ENCODE measurements at places on chromosomes 12 and 14.

DNA sequence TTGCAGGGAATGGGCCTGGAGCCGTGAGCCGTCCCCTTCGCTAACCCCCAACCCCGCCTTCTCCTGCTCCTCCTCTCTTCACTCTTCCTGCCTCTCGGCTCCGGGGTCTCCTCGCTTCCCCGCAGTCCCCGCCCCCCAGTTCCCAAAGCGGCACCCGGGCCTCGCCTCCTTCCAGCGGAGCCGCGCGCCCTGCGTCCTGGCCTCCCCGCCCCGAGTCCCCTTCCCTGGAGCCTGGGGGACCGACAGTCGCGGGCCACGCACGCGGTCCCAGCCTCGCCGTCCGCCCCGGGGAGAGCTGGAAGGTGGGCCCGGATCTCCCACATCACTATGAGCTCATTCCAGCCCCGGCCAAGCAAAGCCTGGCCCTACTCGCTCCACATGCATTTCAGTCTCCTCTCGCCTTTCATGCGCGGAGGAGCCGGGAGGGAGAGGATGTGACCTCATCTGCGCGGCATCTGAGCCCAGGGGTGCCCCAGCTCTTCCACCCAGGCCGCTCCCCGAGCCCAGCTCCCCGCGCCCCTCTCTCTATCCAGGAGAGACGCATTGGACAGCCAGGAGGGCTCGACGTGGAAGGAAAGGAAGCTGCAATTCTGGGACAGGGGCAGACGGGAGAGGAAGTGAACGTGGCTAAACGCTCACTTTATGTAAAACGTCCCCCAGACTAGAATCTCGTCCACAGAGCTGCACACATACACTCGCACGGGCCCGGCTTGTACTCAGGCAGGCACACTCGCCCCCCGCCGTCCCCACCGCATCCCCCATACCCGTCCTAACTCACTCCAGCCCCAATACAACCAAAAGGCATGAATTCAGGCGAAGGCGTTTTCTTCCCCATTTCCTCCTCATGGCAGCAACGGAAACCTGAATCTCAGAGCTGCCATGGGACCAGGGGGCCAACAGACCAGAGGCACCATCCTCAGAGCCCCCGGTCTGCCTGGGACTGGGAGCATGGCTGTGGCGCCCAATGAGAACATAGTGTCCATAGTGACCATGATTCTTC, 108.7 kb upstream of the CCND2 start:
- DNase-seq: peak; percentile 34

DNA sequence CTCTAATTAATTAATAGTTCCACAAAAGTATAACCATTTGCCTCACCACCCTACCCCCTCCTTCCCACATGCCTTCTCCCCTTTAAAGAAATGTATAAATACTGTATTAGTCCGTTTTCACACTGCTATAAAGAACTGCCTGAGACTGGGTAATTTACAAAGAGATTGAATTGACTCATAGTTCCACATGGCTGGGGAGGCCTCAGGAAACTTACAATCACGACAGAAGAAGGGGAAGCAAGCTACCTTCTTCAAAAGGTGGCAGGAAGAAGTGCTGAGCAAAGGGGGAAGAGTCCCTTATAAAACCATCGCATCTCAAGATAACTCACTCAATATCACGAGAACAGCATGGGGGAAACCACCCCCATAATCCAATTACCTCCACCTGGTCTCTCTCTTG, 8.2 kb upstream of the RESF1 start:
- no peak for DNase-seq

DNA sequence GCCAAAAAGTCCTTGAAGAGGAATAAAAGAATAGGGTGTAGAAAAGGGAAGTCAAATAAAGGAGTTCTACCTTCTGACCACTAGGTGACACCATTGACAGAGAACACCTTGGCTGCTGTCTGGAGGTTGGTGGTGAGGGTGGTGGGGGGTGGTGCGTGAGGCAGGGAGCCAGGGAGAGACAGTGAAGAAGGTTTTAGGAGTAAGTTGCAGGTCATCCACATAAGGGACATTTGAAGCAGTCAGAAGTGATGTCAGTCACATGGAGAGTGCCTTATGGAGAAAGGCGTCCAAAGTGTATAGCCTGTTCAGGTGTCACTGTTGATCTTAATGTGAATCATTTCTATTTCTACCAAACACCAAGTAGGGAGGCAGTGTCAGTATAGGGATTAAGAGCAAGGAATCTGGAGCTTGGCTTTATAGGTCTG, 279.3 kb upstream of the DDHD1 start:
- DNase-seq: no peak

DNA sequence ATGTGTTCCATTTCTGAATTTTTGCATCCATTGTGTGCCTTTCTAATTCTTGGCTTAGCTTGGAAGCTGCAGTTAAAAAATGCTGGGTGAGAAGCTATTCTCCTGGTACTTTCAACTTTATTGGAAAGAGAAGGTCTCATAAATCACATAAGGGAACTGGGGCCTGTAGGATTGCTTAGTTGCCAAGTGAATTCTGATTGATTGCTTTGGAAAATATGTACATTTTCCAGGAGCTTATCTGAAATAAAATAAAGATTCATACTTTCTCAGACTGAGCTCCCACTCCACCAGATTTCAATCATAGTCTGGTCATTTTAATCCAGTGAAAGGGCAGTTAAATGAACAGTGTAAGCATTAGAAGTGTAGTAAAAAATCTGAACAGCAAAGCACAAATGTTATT, 50.0 kb upstream of the PRICKLE1 start:
- no peak for DNase-seq

DNA sequence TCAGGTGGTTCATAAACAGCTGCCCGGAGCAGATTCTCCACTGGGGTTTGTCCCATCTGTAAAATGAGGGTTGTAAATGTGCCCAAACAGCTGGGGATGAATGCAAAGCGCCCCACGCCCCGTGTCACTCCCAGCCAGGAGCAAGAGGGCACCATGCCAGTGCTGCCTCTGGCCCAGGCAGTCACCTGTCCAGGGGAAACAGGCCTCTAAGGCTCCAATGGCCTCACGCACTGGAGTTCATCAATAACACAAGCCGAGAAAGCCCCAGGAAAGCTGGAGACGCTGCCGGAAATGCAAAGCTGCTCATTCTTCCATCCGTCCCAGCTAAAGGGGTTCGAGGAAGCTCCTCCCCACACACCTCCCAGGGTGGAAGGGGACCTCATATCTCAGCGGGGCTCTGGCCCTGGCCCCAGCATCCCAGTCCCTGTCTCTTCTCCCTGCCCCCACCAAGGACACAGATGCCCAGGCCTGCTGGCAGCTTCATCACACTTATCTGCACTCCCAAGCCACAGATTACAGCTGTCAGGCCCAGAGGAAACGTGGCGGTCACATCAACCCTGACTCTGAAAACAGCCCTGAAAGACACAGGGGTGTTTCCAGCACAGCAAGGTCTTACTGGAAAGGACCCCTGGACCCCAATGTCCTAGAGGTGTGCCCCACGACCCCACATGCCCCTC, 21.5 kb downstream of the SCARB1 start:
- DNase-seq: no peak

DNA sequence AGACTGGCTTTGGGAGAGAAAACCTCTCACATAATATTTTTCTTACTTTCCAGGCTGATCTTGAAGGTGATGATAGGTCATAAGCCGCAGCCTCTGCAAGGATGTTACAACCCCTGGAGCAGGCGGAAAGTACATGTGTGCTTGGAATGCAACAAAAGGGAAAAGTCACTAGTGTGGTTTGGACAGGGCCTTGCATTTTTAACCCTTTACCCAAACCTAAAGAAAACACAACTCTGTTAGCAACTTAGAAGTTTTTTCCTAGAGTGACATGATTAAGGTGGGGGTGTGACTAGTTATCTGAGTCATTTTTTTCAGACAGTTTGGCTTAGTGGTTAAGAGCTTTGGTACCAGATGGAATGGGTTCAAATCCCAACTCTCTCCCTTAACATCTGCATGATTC, 97.0 kb downstream of the TMEM30B start:
- DNase-seq: no peak

GRCh38 chr12:13444076-13444475, 247.6 kb downstream of the EMP1 start:
- no peak for DNase-seq

GRCh38 chr12:52054833-52055730, 3.8 kb downstream of the NR4A1 start:
- no peak for DNase-seq

GRCh38 chr14:97641827-97642226, 844.6 kb downstream of the VRK1 start:
- no peak for DNase-seq
